ENCODE measurements at places on chromosomes 2 and 18.

GRCh38 chr2:64331114-64331645 is 122.8 kb upstream of the LGALSL start:
- no peak for DNase-seq

GRCh38 chr18:31102941-31103340 is 720 bp upstream of the DSC2 start:
- no peak for DNase-seq

- DNase-seq: no peak
Observed at GRCh38 chr18:12361770-12362378, 15.2 kb downstream of the AFG3L2 start.

GRCh38 chr2:26347286-26347865 is 787 bp upstream of the ADGRF3 start:
- DNase-seq: no peak

GRCh38 chr2:223338016-223338415 is 264.1 kb downstream of the SCG2 start:
- DNase-seq: no peak

DNA sequence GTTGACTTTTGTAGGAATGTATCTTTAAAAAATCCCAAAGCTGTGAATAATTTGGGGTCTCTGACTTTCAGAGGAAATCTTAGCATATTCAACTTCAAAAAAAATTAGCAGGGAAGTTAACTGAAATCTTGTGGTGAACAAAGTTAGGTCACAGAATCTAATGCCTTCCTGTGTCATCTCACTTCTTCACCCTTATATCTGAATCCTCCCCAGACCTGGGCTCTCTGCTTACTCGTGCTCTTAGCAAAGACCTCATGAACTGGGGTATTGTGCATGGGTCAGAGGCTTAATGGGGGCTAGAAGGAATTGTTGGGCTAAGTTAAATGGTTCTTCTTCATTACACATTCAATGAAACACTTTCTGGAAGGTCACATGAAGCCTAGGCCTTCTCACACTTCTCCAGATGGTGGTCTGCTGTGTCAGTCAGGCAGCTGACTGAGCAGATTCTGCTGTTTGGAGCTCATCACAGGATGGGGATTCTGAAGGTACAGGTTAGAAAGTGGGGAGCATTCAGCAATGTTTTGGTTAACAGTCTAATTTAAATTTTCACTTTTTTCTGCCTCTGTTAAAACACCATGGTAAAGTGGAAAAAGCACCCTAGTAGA is 131.3 kb downstream of the SUCLG1 start:
- DNase-seq: no peak

- no peak for DNase-seq
Observed at GRCh38 chr2:196260546-196260945, 89.2 kb upstream of the STK17B start.

- no peak for DNase-seq
Observed at GRCh38 chr2:173550143-173550542, 195.5 kb downstream of the CDCA7 start.

DNA sequence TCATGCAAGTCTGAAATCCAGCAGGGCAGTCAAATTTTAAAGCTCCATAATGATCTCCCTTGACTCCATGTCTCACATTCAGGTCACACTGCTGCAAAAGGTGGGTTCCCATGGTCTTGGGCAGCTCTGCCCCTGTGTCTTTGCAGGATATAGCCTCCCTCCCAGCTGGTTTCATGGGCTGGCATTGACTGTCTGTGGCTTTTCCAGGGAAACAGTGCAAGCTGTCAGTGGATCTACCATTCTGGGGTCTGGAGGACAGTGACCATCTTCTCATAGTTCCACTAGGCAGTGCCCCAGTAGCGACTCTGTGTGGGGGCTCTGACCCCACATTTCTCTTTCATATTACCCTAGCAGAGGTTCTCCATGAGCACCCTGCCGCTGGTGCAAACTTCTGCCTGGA is 220.6 kb upstream of the COPS8 start:
- DNase-seq: no peak

GRCh38 chr2:202758604-202759003 is 113.0 kb downstream of the ICA1L start:
- DNase-seq: no peak

DNA sequence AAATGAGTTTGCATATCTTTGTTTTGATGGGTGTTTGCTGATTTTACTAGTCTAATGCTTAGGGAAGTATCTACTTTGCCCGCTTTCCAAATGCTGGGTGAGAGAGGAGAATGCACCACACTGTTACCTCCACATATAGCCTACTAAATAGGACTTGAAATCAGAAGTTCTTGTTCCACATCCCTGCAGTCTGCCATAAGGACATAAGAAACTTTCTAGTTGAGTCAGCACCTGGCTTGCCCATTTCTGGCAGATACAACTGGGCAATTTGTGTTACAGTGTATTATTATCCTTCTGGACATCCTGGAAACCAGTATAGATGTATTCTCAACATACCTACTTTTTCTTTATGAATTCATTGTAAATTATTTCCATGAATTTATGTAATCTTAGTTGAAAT is 29.5 kb downstream of the ANXA4 start:
- DNase-seq: no peak

- DNase-seq: no peak
Observed at GRCh38 chr2:9648821-9649220, 18.0 kb upstream of the YWHAQ start.

GRCh38 chr18:70781860-70782453 is 493.1 kb downstream of the SOCS6 start:
- peak; percentile 12 for DNase-seq

- no peak for DNase-seq
Observed at GRCh38 chr2:158394453-158394852, 62.1 kb downstream of the CCDC148 start.

GRCh38 chr2:47818777-47819176 is 35.8 kb downstream of the MSH6 start:
- DNase-seq: no peak

DNA sequence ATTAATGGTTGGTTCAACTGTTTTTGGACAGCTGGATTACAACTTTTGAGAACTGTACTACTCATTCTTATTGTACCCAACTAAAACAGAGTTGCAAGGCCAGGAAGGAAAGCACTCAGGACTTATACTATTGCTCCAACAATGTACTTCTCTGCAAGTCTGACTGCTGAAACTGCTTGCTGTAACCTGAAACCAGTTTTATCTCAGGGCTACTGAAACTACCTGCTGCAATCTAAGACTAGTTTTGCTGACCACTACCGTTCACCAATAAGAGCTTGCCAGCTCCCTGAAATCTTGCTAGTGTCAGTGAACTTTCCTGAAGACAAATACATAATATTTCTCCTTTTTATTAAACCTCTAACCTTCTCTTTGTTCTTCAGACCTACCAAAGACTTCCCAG is 157.3 kb downstream of the CDCA7 start:
- DNase-seq: no peak

DNA sequence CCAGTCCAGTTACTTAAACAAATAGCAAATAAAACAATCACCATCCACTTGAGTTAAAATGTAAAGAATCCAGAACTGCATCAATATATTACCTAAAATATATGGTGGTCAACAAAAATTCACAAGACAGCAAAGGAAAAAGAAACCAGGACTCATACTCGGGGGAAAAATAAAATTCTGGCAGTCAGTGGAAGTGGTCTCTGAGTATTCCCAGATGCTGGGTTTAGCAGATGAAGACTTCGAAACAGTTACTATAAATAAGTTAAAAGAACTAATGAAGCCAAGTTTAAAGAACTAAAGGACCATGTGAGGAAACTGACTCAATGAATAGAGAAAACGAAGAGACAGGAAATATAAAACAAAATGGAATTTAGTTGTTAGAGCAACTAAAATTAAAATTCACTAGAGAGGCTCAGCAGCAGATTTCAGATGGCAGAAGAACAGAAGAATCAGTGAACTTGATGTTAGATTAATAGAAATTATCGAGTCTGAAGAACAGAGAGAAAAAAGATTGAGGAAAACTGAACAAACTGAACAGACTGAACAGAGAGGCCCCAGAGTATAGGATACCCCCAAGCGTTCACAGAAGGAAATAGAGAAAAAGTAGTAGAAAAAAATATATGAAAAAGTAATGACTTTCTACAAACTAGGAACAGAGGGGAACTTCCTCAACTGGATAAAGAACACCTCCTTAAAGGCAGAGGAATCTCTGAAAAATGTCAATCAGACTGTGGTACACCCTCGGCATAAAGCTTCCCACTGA is 27.9 kb downstream of the MGAT4A start:
- DNase-seq: no peak

- no peak for DNase-seq
Observed at GRCh38 chr18:32040936-32041335, 22.3 kb downstream of the RNF125 start.

GRCh38 chr2:228518-229278 is 35.1 kb downstream of the SH3YL1 start:
- no peak for DNase-seq

DNA sequence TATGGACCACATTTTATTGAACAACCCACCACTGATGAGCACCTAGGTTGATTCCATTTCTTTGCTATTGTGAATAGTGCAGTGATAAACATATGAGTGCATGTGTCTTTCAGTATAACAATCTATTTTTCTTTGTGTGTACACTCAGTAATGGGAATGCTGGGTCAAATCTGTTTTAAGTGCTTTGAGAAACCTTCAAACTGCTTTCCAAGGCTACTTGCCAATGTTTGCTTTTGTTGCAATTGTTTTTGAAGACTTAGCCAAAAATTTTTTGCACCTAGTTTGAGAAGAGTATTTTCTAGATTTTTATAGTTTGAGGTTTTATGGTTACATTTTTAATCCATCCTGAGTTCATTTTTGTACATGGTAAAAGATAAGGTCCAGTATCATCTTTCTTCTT is 587.4 kb upstream of the SETBP1 start:
- DNase-seq: no peak

- peak; percentile 38 for DNase-seq
Observed at GRCh38 chr2:53768242-53768542, 588 bp downstream of the CHAC2 start.

GRCh38 chr18:62366992-62367391 is 41.9 kb downstream of the TNFRSF11A start:
- no peak for DNase-seq

DNA sequence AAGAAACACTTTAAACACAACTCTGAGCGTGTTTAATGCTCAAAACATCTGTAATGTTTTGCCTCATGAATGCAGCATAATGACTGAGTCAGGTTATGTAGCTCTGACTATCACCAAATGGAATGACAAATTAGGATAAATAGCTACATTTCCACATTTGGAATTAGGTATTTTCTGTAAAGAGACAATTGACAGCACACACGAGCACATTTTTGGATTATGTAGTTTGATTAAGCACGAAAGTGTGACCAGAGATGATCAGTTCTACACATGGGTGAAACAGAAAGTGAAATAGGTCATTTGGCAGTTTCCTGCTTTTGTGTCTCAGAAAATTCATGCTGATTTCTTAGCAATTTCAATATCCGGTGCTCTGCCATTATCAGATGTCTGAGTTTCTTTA is 29.0 kb downstream of the LPIN1 start:
- DNase-seq: no peak

- no peak for DNase-seq
Observed at GRCh38 chr2:111068435-111069058, 52.2 kb upstream of the BCL2L11 start.

GRCh38 chr2:69499966-69500365 is 62.7 kb upstream of the NFU1 start:
- DNase-seq: no peak

GRCh38 chr2:128732976-128733431 is 414.3 kb upstream of the HS6ST1 start:
- DNase-seq: no peak

DNA sequence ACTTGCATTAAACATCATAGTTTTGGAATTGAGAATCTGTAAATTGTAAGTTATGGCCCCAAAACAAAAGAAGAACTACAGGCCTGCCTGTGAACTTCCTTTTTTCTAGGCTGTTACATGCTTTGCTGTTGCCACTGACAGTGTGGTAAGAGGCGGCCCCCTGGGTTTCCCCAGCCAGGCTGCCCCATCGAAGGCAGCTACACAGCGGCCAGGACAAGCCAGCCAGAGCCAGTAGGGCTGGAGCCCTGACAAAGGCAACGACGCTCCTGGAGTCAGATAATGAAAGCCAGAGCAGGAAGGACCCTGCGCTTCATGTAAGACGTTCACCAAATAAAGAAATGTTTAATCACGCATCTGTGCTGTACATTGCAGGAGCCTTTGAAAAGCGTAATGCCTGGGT is 55.0 kb downstream of the ANKRD44 start:
- DNase-seq: peak; percentile 68

- no peak for DNase-seq
Observed at GRCh38 chr18:61690418-61691138, 202.2 kb downstream of the RNF152 start.

DNA sequence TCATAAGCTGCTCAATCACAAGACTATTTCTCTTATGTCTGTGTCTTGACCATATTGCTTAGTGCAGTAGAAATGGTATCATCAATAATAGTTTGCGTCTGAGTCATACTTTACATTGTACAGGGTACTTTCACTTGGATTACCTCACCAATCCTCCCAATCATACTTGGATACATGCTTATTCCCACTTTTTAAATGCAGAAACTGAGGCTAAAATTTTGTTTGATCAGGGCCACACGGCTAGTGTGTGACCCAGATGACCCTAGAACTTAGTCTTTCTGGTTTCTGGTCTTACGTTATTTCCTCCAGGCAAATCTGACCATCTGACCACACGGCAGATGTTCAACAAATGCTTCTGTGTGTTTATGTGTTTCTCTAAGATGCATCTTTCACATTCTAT is 23.8 kb upstream of the CCL20 start:
- no peak for DNase-seq
